HuH-7.5 (cell line): ENCODE measurements at places on chromosomes 7 and 10.

DNA sequence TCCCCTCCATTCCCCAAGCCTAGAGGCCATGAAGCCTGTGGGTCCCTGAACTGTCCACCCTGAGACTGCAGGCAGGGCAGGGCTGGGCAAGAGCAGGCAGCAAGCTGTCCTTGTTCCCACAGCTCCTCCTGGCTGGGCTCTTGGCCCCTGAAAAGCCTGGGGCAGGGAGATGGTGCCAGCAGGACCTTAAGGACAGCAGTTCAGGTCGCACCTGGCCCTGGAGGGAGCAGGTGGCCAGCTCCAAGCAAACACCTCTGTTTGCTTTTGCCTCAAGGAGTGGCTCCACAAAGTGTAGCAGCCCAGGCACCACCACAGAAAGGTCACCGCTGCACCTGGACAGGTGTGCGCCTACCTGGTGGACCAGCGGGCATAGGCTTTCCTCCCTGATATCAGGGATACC is 5.2 kb downstream of the RET start:
- no peak for DNase-seq

GRCh38 chr10:51783941-51784340 is 84.5 kb upstream of the CSTF2T start:
- no peak for DNase-seq

DNA sequence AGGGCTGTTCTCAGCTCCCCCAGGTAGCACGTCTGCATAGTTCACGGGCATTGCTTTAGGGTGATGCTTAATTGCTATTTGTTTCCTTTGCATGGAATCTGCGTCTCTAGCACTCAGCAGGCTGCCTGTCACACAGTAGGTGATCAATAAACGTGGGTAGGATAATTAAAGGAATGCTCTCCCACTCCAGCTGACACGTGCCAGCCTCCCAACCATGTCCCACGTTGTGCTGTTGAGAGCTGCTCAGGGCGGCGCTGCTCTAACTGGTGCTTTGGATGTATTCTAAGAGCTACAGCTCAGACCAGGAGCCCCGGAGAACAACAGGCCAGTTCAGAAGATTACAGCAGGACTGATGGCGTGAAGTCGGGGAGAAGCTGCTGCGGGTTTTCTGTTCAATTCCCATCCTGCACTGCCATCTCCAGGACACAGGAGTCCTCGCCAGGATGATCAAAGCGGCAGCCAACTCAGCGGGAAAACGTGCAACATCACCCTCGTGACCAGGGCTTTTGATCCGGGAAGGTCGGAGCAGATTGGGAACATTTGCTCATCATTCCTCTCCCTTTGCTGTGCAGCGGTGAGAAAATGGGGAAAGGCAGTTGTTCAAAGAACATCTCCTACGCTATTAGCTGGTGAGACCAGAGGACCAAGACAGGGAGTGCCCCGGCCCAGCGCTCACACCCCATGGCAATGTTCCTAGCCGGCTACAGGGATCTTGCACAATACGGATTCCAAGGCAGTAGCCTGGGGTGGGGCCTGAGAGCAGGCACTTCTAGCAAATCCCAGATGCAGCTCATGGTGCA is 50.5 kb upstream of the FOXK1 start:
- DNase-seq = peak; percentile 70

- DNase-seq = no peak
Observed at GRCh38 chr10:24463611-24464426, 254.9 kb downstream of the KIAA1217 start.

DNA sequence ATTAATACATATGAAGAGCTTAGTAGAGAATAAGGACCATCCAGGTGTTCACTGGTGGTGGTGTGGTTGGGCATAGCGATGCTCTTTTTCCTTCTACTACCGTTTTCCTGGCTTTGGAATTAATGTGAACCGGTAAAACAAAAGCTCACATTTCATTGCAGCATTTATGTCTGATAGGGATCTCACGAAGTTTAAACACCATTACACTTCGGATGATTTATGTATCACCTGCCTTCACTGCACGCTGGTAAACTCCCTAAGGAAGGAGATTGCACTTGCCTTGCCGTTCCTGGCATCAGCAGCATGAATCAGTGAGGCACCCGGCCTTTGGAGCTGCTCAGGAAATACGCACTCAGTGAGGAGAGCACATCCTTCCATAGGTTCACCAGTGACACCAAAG is 47.5 kb downstream of the WIPF3 start:
- DNase-seq = no peak

DNA sequence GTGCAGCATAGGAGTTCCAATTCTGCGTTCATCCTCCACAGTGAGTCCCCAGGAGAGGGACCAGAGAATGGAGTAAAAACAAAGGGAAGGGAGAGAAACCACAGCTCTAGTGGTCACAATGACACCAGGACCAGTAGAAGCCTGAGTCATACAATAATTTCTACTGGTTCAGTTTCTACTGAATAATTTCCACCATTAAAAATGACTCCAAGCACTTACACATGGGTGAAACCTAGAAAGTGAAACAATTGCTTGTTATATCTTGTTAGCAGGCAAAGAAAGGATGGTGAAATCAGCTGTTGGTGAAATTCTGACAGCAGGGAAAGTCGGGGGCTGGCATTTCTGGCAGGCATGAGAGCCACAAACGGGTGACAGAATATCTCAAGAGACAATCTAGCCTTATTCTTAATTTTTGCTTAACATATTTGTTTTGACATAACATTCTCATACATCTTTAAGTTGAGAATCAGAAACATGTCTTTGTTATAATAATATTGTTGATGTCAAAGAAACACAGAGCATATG is 1065.8 kb upstream of the C7orf33 start:
- no peak for DNase-seq

GRCh38 chr10:64345856-64346255 is 824.7 kb downstream of the REEP3 start:
- no peak for DNase-seq

GRCh38 chr10:63726867-63727266 is 205.7 kb downstream of the REEP3 start:
- DNase-seq = no peak

GRCh38 chr10:129629911-129630310 is 162.9 kb downstream of the MGMT start:
- no peak for DNase-seq

DNA sequence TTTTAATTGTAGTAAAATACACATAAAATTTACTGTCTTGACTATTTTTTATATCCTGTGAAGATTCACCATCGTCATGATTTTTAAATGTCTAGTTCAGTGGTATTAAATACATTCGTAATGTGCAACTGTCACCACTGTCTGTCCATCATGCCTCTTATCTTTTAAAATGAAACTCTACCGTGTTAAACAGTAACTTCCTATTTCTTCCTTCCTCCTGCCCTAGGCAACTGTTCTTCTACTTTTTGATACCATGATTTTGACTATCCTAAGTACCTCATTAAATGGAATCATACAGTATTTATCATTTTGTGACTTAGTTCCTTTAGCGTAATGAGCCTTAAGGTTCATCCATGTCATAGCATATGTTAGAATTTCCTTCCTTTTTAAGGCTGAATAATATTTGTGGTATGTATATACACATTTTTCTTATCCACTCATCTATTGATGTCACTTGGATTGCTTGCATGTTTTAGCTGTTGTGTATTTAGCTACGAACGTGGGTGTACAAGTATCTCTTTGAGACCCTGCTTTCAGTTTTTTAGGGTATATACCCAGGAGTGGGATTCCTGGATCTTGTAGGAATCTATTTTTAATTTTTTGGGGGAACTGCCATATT is 13.5 kb downstream of the SLK start:
- DNase-seq = no peak

GRCh38 chr10:14579405-14579804 is 195.3 kb downstream of the FAM107B start:
- no peak for DNase-seq

- DNase-seq = no peak
Observed at GRCh38 chr10:54843932-54844331, 42.9 kb upstream of the PCDH15 start.

DNA sequence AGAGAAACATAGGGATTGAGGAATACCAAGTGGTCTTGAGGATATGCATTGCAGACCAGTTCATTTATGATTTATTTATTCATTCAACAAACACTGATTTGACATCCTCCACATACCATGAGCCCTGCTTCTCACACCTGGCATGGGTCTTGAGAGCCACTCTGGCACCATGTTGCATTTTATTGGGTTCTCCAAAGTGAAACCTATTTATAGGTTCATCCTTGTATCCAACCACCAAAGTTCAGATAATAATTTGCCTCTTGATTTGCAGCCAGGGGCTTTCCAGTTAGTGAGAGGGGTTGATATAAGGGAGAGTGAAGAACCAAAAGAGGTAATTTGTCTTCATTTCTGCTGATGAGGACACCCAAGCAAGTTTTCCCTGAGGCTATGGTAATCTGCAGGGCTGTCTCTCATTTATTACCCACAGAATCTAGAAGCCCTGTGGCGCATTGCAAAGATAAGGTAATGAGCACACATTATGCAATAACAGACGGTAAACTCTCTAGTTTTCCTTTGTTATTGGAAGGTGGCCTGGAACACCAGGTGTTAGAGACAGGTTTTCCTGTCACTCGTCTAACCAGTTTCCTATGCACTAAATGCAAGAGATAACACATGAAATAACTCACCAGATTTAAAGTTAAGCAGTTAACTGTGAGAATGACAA is 28.8 kb upstream of the ICA1 start:
- DNase-seq = peak; percentile 25

DNA sequence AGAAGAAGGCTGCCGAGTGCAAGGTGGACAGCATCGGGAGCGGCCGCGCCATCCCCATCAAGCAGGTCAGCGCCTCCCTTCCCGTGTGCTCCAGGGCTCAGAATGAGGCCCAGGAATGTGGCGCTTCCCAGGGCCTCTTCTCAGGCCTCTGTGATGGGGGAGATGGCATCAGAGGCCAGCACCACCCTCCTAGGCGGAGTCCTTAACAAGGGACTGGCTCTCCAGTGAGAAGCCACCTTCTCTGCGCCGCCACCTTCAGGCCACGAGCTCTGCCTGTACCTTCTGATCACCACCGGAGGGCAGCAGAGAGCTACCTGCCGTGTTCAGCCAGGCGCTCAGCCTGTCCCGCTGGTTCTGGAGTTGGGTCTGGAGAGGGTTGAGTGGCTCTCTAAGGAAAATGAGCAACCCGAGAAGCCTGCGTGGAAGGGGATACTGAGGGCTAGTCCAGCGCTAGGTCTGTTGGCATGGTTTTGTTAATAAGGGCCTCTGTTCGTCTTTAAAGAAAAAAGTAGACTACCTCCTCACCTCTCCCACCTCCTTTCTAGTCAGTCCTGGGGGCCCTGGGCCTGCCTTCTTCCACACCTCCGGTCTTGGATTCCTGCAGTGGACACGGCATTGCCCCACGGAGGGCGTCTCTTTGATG is 37.7 kb downstream of the AGAP3 start:
- DNase-seq = peak; percentile 99

GRCh38 chr10:27258838-27259812 is 18.5 kb upstream of the ACBD5 start:
- DNase-seq = peak; percentile 48

DNA sequence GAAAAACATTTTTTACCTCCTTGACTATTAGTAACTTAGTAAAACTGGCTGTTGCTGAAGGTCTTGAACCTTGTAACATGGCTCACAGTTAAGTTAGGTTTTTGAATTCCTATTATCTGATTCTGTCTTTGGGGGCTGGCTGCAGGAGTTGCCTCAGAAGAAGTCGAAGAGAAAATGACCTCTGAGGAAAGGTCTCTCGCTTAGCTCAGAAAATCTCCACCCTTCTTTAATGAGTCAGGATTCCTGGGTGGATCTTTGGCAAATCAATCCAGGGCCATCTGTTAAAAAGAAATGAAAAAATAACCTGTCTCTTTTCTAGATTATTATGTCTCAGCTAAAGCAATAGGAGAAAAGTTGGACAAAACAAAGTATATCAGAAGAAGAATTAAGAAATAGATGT is 267.8 kb upstream of the SEMA3C start:
- no peak for DNase-seq

GRCh38 chr7:41219276-41219675 is 483.6 kb downstream of the INHBA start:
- DNase-seq = no peak

DNA sequence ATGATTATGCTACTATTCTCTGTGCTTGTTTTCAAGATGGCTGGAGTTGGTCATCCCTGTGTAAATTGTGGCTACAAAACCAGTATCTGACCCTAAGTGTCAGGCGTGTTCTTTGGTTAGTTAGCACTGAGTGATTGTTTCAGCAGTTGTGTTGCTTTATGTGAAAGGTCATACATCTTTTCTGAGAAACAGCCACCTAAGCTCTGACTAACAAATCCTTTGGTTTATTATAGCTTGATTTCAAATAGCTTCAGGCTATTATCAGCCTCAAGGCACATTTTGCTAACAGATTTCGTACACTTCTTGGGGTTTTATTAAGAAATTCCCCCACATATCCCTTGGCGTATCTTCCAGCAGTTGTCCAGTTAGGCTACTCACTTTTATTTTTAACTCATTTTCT is 4.8 kb upstream of the ADRB1 start:
- DNase-seq = no peak

- no peak for DNase-seq
Observed at GRCh38 chr10:14184841-14185315, 145.8 kb downstream of the FRMD4A start.

DNA sequence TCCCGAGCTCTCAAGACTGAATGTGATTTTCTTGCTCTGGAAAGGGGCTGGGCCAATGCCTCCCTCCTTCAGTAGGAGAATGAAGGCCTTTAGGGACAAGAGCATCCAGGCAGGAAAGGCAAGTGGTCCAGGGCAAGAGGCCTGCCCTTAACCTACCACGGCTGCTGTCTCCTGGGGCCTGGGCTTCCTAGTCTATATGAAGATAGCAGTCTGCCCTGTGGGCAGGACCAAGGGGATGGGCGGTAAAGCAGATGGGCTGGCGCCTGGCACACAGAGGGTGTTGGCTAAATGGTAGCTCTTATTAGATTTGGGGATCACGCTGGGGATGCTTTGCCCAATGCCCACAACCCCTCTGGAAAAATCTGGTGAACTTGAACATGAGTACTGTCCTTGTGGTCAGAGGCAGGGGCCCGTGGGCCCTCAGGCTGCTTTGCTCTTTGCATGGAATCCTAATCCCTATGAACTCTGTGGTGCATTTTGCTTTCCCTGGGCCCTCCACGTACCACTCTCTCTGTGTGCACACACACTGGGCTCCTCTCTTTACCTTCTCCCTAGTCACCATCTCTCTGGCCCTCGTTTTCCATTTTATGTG is 20.3 kb downstream of the CHAT start:
- no peak for DNase-seq

DNA sequence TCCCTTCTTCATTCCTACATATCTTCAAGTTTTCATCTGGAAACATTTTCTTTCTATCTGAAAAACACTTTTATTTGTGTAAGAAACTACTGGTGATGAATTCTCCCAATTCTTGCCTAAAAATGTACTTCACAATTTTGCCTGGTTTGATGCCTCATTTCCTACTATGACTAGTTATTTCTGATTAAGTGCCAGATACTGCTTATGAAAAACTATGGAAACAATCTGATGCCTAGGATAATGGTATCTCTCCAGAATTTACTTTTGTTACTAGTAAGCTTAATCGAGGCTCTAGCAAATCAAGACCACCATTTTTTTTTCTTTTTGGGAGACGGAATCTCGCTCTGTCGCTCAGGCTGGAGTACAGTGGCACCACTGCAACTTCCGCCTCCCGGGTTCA is 31.3 kb downstream of the CACUL1 start:
- no peak for DNase-seq
